Suppressor macrophage treated with lipopolysaccharide for 1 hour (primary cell): ENCODE measurements at places on chromosomes 16 and 17.

DNA sequence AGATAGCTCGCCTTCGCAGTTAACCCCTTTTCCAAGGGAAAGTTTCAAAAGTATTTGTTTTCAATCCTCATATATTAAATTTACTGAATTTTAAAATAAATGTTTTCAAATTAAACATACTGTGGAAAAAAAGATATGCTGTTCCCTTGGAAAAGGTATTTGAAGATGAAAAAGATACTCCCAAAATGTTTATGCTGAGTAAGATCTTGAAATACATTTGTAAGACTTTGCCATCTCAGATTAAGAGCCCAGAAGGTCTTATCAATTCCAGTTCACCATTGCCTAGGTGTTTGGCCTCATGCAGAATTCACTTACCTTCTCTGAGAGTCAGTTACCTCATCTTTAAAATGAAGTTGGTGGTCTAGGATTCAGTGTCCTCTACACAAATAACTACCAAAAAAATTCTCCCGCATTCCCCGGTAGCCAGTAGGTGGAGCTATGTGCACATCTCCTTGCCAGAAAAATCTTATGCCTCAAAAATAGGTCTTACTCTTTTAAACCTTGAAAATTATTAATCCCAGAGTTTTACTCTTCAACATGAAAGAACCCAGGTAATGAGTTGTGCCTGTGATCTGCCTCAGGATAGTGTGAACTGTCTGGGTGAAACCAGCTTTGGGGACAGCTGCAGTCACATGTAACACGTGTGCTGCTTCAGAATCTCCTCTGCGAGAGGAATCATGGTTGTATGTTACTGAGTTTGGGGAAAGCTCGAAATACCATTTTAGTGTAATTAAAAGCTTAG is 178.3 kb downstream of the MRTFB start:
- DNase-seq: peak; percentile 49

DNA sequence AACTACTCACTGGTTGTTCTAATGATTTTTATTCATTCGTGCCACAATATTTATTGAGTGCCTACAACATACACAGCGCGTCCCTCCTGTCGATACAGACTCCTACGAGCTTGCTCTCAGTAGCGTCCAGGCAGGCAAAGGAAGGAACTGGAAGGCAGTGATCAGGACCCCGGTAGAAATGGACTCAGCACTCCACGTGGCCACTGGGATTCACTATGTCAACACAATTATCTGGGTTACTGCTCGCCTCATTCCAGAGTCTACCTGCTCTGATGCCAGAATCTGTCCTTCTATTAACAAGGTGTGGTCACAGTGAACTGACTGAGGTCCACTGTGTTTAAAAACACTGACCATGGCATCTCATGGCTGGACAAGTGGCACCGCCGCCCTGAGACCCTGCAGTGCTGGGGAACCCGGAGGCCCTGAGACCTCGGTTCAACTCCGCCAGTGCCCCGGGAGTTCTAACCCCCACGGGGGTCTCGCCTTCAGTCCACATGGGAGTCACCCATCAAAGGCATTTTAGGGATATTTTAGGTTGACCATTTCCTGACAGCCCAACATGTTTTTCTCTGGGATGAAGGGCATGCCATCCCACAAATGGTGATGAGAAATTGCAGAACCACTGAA is 71.4 kb downstream of the ZFHX3 start:
- DNase-seq: no peak

DNA sequence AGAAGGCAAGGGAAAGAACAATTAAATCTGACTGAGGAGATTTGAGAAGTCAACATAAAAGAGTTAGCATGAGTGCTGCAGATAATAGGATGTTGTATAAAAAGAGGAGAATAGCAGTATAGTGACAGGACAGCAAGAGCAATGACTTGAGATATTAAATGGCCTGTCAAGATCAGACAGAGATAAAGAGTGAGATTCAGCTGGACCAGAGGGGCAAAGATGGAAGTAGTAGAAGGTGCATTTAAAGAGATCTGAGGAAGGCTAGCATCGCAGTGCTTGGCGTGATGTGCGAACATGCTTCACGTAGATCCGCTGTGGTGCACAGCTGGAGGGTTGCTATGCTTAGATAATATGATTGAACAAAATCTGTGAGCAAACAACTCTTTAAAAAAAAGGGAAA is 1422.6 kb upstream of the CDH8 start:
- no peak for DNase-seq

GRCh38 chr17:29663155-29663554 is 40.4 kb upstream of the CORO6 start:
- DNase-seq: no peak

- no peak for DNase-seq
Measured at GRCh38 chr17:8681170-8681949, 50.8 kb upstream of the MYH10 start.

GRCh38 chr16:13866073-13866472 is 53.9 kb upstream of the ERCC4 start:
- DNase-seq: peak; percentile 61

GRCh38 chr16:85136213-85136701 is 24.0 kb upstream of the CIBAR2 start:
- peak; percentile 86 for DNase-seq

- DNase-seq: no peak
Measured at GRCh38 chr16:62639890-62640289, 603.7 kb upstream of the CDH8 start.

DNA sequence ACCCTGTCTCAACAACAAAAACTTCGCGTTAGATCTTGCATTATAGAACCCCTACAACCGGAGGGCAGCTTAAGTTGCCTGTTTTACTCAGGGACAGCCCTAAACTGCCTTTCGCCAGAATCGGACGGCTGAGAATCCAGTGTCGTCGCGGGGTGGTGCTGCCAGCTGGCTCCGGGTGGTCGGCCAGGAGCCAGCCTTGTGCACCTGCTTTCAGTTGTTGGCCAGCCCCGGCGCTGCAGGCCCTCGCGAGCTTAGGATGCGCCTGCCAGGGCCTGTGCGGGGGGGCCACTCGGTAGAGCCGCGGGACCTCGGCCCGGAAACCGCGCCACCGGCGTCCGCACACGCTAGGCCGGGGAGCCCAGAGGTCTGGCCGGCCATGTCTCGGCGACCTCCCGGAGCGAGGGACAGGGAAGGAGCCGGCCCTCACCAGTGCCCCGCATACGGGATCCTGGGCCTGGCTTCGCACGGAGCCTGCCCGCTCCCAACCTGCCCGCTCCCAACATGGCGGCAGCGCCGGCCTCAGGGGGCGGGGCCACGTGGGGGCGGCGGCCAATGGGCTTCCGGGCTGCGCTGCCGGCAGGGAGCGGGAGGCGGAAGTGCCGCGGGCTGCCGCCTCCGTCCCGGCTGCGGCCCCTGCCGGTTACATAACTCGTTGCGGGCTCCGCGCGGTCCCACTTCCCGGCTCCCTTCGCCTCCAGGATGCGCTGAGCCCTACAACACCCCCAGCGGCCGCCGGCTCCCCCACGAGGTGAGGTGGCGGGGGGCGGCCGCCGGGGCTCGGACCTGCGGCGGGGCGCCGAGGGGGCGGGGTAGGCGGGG is 14.2 kb downstream of the NAA60 start:
- DNase-seq: peak; percentile 98

DNA sequence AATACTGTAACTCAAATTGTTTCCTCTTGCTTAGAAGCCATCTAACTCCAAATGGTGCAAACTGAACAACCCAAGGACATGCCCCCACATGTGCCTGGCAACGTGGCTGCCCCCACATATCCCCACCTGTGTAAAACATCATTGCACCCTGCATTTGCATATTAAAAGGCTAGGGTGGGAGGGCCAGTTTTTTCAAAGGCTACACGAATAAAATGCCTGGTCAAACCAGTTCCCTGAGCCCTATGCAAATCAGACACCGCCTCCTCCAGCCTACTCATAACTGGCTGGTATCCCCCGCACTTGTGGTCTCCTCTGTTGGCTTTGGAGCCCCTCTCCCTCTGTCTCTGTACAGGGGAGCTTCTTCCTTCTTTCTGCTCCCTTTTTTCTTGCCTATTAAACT is 26.7 kb downstream of the C16orf54 start:
- DNase-seq: no peak

DNA sequence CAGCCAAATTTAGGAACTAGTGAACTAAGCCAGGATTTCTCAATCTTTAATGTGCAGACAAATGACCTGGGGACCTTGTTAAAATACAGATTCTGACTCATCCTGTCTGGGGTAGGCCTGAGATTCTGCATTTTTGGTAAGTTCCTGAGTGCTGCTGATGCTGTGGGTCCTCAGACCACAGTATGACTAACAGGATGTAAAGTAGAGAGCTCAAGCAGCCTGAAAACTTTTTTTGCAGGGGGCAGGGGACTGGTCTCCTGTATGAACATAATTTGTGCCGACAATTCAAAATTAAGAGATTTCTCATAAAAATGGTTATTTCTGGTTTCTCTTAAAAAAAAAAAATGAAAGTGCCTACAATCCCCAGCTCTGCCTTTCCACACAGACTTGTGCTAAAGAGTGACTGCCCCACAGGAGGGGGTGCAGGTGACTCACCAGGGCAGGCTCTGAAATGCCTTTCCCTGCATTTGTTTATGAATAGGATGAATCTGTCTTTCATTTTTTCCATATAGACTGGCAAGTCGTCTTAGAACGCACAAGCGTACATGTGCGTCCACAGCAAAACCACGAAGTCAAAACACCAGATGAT is 271.5 kb downstream of the PHKB start:
- DNase-seq: peak; percentile 32

- DNase-seq: peak; percentile 74
Measured at GRCh38 chr17:9905902-9906301, 831 bp upstream of the RCVRN start.

DNA sequence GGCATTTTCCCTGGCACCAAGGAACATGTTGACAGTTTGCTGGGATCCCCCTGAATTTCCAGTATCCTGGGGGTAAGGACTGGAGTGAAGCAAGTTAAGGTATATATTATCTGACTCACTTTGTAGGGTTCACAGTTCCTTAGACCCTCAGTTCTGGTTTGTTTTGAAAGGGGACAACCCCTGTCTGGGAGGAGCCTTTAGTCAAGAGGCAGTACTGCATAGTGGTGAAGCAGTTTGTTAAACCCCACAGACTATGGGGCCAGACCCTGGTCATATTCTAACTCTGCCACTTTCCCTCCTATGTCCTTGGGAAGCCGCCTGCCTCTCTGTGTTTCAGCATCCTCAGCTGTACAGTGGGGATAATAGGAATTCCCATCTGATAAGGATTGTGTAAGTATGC is 145.5 kb upstream of the ZFHX3 start:
- DNase-seq: no peak

DNA sequence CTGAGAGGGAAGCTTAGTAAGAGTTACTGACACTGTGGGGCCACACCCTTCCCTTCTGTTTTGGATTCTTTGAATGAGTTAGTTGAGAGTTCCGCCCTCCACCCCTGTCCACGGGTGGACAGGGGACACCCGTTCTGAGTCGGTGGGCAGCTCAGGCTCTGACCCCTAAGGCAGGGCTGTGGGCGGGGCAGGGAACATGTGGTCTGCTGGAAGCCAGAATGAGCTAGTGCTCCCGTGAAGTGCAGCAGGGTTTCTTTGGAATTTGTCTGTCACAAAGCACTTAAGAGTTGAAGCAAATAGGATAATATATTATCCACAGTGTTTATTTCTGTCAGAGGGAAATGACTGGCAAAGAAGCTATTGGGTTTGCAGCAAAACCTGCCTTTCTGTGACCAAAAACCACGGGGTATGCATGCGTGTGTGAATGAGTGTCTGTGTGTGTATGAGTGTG is 90.1 kb downstream of the CLEC16A start:
- no peak for DNase-seq

DNA sequence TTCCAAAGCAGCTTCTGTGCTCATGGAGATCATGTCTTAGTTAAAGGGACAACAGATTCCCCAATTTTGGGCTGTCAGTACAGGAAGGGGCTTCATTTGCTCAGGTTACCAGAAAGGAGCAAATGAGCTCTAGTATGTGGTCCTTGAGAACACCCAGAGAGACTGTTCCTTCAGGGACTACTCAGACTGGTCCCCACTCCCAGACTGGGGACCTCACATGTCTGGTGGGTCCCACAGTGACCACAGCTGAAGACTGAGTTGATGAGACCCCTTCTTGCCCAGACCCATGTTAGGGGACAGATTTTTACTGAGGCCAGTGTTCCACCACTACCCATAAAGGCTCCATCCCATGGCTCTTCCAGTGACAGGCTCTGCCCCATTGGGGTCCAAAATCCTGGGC is 1695.2 kb downstream of the TP53TG3F start:
- no peak for DNase-seq

DNA sequence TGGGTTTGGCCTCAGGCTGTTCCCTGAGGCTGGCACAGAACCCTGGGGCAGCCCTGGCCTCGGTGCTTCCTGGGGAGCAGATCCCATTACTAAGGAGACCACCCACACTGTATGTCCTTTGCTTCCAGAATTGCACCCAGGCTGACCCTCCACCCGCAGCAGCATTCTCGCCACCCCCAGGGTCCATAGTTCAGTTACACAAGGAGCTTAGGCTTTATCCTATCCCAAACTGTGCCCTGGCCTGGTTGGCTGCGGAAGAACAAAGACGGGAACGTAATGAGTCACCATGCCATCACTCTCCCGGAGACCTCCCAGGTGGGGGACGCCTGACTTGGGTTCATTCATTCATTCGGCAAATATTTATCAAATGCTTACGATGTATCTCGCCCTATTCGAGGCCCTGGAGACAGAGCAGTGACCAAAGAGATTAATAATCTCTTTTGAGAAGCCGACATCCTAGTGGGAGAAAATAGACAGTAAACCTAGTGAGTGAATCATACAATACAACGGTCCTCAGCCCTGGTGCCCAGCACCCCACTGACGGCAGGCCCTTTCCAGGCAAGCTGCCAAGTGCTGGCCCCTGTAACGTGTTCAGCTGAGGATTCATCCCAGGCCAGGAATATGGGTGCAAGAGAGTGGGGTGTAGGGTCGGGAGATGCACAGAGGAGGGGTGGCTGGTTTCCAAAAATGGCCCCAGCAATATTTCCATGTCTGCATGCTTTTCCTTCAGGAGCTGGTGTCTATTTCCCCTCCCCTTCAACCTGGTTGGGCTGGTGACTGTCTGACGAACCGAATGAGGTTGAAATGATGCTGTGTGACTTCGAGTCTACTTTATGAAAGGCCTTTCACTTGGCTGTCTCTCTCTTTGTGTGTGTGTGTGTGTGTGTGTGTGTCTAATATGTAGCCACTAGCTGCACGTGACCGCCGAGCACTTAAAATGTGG is 134.2 kb downstream of the MGAT5B start:
- no peak for DNase-seq

- no peak for DNase-seq
Measured at GRCh38 chr17:33125552-33125950, 133.9 kb downstream of the SPACA3 start.
